Activated CD4-positive, alpha-beta T cell treated with anti-CD3 and anti-CD28 coated beads, Interleukin-2, amount 50 U/mL, for 24 hours (primary cell): ENCODE measurements at places on chromosomes 2 and 18.

DNA sequence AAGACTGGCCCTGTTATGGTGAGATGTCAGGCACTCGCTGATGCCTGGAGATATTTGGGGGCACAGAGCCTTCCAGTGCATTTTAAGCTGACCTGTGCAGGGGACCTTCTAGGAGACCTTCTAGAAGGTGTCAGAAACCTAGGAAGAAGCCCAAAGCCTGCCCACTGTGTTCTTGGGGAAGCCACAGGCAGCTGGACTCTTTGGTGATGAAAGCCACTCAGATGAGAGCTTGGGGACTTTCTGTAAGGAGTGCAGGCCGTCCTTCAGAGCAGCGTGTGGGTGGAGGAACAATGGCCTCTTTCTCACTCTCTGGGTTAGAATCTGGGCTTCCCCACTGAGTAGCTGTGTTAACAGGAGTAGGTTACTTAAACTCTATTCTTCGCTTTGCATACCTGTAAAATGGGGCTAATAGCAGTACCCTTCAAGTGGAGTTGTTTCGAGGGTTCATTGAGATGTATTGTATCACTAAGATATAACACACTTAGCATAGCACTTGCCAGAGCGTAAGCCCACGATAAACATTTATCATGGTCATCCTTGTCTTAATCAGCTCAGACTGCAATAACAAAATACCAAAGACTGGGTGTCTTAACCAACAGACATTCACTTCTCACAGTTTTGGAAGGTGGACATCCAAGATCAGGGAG, 322.3 kb upstream of the EPAS1 start:
- no peak for DNase-seq

- DNase-seq = no peak
Observed at GRCh38 chr2:54103454-54104314, 11.7 kb upstream of the ACYP2 start.

GRCh38 chr2:68643011-68643873, at the start of gene PROKR1:
Gene PROKR1 (plus strand): TSS chr2:68643579. CDS start chr2:68645822, 2,243 bp downstream.
- DNase-seq = no peak

- no peak for DNase-seq
Observed at GRCh38 chr2:74511104-74511989, 2.9 kb upstream of the TLX2 start.

- DNase-seq = no peak
Observed at GRCh38 chr2:215579809-215580208, 143.9 kb upstream of the FN1 start.

DNA sequence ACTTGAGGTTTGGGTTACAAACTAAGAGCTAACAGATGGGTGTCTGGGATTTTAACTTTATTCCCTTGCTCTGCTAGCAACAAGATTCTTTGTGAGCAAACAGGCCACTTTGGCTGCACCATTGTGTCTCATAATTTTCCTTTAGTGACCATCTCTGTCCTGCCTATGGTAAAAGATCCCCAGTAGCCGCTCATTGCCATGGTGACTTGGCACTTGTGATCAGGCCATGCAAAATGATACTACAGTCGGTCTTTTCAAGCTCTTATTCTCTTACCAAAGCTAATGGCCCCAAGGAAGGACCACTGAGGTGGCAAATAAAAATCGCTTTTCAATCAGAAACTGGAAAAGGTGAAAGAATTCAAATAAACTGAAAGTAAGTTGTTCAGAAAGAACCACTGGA, 836.9 kb downstream of the MBD2 start:
- no peak for DNase-seq
